Fibroblast of lung (primary cell): ENCODE measurements at places on chromosomes 3 and 15.

GRCh38 chr3:150090006-150090405 is 119.3 kb upstream of the PFN2 start:
- no peak for DNase-seq

- no peak for DNase-seq
These were observed 233.8 kb downstream of the ZNF385D start for GRCh38 chr3:21517184-21517583.

- no peak for DNase-seq
These were observed 577.9 kb upstream of the EPHA6 start for GRCh38 chr3:96236522-96236921.

GRCh38 chr3:126408099-126408498 is 13.4 kb downstream of the CFAP100 start:
- no peak for DNase-seq

DNA sequence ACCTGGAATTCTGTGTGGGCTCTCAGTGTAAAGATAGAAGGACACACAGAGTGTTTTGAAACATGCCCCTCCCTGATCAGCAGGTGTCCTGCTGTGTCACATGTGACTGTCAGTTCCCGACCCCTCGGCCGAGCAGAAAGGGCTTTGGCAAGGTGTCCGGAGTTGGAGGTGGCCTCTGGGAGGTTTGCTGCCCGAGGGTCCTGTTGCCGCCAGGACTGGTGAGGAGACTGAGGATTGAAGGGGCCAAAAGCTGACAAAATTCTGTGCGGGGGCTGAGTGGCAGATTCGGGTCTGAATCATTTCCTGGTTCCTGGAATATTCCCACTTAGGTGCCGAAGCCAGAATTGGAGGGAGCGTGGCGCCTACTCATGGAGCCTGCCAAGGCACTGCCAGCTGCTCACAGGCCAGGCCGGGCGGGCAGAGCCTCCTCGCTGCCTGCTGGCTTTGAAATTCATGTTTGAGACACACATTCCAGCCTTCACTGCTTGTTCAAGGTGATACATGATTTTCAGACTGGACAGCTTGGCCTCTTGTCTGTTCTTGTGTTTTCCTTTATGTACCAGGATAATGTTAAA is 83.8 kb downstream of the APBA2 start:
- DNase-seq, result peak; percentile 41
